Renal cortex interstitium (tissue), 15 donors: ENCODE measurements at places on chromosomes 3 and 15. TPM values are rescaled to one million over a fixed set of nuclear protein-coding genes. Genes with fewer than 3 reads are reported as not detected.

- no peak for DNase-seq
Measured at GRCh38 chr3:196971094-196971698, 2.6 kb upstream of the PIGZ start.

- DNase-seq = no peak
Measured at GRCh38 chr3:177529716-177530335, 332.5 kb upstream of the TBL1XR1 start.

DNA sequence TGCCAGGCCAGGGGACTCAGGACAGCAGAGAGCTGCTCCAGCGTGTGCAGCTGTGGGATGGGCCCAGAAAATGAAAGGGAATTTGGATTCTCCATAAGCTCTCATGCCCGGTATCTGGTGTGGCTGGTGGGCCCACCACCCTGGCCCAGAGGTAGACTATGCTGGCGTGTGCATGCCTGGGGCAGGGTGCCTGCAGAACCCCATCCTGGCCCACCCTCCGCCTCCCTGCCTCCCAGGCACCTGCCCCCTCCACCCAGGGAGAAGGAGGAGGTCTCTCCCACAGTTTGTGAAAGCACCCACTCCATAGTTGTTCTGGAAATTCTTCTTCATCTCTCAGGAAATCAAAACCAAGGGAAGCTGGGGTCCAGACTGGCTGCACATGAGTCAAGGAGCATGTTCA is 112.9 kb downstream of the ADCY5 start:
- DNase-seq = no peak

Gene NMNAT3
- 9.3 TPM for polyA plus RNA-seq

DNA sequence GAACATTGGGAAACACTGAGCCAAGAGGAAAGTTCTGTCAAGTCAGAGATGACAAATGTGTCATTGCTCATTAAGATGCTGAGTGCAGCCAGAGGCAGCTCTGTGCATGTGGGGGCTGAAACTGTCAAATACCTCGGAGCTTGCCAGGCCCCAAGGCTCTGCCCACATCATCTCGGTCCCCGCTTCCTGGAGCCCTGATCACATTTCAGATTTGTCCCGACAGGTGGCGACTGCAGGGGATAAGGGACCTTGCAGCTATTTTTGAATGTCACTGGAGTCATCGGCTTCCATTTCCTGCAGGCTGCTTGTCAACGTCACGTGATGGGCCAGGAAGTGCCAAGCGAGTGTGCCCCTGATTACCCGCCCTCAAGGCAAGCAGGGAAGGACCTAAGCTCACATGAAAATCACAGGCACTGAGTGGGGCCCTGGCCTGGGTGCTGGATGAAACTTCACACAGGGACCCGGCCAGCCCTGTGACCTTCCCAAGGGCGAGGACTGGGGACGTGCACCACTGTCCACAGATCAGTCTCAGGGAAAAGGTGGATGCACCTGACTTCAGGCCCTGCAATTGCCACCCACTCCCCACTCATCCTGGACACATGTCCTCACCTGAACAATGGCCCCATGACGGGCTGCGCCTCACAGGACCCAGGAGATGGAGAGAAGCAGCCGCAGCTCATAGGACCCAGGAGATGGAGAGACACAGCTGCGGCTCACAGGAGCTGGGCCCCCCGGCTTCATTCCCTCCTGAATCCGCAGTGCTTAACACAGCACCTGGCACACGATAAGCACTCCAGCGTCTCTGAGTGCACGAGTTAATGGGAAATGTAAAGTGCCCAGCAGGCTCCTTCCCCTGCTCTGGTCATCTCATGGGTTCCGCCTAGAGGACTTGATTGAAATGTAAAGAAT is 73.4 kb downstream of the NUP210 start:
- no peak for DNase-seq

- DNase-seq = no peak
Measured at GRCh38 chr15:38454696-38455090, 766 bp downstream of the FAM98B start.

Gene GMNC
- 5.7 TPM for polyA plus RNA-seq

Gene SCN5A
- polyA plus RNA-seq = 1.2 TPM

Gene KLHL24
- 50.8 TPM for polyA plus RNA-seq

Gene THAP10
- 10.4 TPM for polyA plus RNA-seq

GRCh38 chr15:68401496-68402431 is 30.2 kb downstream of the ITGA11 start:
- DNase-seq = no peak

DNA sequence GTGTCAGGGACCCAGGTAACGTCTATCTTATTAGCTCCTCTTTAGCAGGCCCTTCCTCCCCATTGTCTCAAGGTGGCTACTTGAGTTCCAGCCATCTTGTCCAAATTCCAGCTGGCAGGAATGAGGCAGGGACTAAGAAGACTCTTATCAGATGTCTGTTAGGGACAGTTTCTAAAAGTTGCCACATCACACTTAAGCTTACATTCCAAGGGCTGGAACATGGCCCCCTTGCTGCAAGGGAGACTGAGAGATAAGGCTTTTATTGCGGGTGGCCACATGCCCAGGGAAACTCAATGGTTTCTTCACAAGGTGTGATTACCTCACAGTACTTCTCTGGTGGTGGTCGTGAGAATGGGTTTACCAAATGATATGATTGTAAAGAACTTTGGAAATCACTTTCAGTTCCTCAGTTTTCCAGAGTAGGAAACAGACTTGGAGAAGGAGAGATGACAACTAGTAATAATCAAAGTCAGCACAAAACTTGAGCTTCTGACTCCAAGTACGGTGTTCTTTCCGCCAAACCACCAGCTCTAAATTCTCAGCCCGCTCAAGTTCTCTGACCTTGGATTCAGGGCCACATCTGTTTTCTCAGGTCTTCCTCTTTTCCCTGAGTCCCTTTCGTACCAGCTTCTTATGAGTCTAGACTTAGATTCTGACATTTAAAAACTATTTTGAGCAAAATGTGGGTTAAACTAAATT is 14.2 kb downstream of the PDIA5 start:
- no peak for DNase-seq

DNA sequence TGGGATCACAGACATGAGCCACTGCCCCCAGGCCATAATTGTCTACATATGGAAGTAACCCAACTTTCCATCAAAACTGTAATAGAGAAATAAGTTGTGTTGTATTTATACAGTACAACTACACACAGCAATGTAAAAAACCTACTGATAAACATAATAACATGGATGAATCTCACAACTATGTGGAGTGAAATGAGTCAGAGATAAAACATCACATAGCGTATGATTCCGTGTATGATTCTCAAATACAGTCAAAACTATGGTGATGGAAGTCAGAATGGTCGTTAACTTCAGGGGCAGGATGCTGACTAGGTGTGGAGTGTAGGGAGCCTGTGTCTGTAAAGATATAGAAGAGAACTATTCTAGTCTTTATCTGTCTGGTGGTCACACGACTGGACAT is 332.7 kb upstream of the SLCO3A1 start:
- DNase-seq = no peak

DNA sequence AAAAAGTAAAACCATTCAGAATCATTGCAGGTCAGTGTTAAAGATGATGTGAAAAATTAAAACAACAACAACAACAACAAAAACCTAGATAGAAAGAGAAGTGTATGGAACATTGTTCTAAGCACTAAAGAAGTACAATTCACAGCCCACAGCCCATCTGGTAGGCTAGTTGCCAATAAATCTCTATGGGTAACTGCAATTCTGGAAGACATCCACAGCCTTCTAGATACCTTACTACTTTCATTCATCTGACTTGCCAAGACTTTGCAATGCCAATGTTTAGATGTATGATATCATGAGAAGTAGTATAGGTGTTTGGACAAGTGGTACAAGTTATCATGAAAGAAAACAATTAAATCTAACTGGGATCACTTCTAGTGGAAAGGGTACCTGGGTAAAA is 198.6 kb downstream of the VGLL3 start:
- DNase-seq = no peak

Gene FOXL2
- not detected for polyA plus RNA-seq

DNA sequence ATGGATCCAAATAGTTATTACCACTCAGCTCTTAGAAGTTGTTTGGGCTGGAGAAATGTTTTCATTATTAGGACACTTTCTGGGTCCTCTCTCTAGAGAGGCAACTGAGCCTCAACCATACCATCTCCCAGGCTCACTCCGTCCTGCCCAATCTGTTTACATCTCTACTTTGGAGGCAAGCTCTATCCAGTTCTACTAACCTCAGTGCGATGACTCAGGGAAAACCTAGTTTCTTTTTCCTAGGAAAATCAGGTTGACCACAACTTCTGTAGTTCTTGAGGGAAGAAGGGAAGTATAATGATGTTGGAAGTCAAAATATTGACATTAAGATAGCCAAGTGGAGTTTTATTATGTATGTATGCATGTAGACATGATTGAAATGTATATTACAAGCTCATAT is 40.4 kb downstream of the LPP start:
- DNase-seq = no peak

- no peak for DNase-seq
Measured at GRCh38 chr3:123610331-123610730, 25.5 kb upstream of the HACD2 start.

DNA sequence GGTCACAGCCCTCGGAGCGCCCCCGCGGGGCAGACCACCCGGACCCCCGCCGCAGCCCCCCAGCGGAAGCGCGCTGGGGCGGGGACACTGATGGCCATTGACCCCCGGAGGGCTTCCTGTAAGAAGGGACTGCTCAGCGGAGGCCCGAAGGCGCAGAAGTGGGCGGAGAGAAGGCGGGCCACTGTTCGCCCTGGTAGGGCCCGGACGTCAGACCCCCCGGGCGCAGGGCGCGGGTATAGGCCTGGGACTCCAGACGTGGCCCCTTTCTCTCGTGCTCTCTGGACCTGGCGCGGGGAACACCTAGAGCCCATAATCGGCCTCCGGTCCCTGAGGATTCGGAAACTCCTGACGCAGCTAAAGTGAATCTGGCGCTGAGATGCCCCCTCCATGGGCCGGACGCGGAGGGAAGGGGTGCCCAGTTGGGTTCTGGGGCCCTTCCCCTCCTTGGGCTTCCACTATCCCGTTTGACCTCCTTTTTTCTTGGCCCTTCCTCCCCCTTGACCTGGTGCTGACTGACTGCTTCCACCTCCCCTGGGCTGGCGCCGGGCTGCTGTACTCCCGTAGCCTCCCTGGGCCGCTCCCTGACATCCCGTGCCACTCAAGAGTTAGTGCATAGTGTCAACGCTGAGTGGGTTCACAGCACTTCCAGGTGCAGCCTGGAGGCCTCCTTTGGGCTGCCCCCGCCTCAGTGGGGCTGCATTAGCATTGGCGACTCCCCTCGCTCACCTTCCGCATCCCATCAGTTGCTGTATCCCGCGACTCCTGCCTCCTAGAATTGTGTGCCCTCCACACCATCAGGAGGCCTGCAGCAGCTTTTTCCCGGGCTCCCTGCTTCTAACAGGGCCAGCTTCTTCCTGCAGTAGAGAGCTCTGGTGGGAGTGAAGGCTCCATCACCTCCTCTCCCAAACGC is 694 bp downstream of the ABTB1 start:
- DNase-seq = no peak

GRCh38 chr15:83206526-83207008 is 1.1 kb downstream of the HDGFL3 start:
- DNase-seq = peak; percentile 9

DNA sequence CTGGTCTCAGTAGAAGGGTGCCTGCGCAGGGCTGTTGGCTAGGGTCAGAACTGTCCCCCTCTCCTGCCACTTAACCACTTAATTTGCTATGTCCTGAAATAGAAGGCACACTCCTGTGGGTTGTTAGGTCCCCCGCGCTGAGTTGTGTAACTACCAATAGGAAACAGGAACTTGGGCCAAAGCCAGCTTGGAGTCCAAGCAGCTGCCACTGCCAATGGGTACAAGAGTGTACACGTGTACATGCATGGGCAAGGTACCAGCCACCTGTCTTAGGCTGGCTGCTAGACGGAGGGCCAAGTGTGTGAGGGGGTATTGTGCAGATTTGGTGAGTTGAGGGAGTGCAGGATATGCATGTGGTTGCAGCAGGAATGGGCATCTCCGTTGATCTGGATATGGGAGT is 29.7 kb upstream of the POLG start:
- DNase-seq = no peak

GRCh38 chr3:212432-212831 is 15.9 kb downstream of the CHL1 start:
- DNase-seq = no peak

DNA sequence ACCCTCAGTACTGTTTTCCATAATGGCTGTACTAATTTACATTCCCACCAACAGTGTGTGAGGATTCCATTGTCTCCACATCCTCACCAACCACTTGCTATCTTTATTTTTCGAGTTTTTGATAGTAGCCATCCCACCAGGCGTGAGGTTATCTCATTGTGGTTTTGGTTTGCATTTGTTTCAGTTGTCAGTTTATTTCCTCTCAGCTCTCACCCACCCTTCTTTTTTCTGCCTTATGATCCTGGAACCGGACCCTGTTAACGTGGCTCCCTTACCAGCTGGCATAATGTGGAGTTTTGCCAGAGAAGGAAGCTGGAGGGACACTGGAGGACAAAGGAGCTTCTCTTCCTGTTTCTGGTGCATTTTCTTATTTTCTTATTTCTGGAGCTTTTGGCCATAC is 25.1 kb upstream of the SH3GL3 start:
- DNase-seq = no peak

Gene SH2D7
- polyA plus RNA-seq = 0.44 TPM
